ENCODE measurements at places on chromosomes 1 and 21.

GRCh38 chr21:39809936-39810335 lies 57.3 kb upstream of the PCP4 start:
- DNase-seq = no peak

DNA sequence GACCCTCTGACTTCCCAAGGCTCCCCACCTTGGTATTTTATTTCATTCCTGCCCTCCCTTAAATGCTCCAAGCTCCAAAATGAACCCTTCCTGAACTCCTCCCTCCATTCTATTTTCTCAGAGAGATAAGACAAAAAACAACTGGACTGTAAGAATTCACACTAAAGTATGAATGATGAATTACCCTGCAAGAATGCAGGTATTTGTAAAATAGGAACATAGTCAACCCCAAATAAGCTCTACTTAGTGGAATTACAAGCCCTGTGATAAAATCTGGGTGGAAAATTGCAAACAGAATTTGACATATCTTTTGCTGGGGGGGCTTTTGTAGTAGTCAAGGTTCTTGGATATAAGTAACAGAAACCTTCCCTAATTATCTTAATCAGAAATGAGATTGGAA lies 67.8 kb upstream of the GJA8 start:
- no peak for DNase-seq

- no peak for DNase-seq
Measured at GRCh38 chr1:159598196-159598595, 10.6 kb downstream of the APCS start.

DNA sequence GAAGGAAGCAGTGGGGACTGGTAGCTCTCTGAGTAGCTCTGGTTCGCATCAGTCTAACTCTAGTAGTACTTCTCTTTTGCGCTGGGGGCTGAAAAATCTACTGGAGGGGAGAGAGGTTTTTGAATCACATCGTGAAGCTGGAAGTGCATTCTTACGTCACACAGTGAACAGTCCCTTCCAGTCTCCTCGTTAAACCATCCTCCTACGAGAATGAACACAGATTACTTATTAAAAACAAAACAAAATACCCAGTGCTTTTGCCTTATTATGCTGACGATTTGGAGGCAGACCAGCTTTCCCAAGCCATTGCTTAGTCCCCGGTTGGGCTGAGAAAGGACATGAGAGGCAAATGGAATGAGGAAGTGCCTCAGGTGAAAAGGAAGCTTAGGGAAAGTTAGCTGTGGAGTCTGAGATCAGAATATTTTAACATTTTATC lies 16.1 kb downstream of the HUNK start:
- no peak for DNase-seq

GRCh38 chr1:154478639-154479038 lies 23.4 kb upstream of the TDRD10 start:
- no peak for DNase-seq

DNA sequence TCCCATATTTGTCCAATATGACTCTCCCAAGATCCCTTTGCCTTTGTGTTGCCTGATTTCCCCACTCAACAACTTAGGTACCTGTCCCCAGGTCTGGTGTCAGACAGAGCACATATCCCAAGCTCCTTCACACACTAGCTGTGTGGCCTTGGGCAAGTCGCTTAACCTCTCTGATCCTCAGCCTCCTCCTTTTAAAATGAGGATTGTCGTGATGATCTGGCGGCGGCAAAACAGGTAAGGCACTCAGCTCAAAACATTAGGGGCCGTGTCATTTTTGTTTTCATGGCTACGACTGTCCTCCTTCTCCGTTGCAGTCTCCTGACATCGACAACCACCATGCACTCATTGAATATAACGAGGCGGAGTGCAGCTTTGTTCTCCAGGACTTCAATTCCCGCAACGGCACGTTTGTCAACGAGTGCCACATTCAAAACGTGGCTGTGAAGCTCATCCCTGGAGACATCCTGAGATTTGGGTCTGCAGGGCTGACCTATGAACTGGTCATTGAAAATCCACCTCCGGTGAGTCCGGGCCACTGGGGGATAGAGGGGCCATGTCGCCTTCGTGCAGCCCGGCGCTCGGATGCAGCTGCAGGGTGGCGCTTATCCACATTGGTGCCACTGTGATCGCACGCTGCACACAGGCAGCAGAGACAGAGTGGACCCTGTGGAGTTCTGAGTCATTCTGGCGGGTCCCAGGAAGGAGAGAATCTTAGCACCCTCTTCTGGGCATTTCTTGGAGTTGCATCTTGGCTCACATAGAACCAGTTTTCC lies 25.2 kb downstream of the FHAD1 start:
- peak; percentile 39 for DNase-seq

GRCh38 chr1:111878649-111879048 lies 110.8 kb downstream of the KCND3 start:
- no peak for DNase-seq

- DNase-seq = no peak
Measured at GRCh38 chr1:156752843-156753482, 1.5 kb upstream of the HDGF start.

DNA sequence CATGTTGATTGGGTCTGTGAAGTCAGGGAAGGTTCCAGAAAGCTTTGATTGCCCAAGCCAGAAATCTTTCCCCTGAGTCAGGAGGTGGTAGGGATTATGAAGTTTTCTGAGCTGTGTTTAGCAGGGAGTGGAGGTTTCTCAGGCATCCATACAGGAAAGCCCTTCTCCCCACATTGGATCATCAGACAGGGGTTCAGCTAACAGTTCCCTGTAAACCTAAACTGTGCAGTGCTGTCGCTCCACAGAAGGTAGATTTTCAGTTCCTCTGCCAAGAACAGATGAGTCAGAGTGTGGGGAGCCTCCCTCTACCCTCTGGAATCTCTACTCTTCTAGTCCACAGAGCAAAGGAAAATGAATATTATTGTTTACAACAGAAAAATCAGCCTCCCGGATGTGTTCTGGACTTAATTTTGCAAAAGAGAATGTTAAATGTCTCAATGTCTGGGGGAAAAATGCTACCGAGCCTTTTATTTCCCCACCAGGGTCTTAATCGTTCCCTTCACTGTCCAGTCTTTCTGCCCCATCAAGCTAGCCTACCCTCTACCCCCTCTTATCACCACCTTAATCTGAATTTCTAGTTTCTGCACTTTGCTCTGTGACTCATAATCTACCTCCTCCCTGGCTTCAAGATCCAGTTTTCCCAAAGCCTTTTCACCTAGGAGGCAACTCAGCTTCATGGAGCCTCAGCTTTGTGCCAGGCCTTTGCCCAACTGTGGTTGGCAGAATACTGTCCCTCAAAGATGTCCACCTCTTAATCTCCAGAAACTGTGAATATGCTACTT lies 355.6 kb downstream of the PRDM2 start:
- no peak for DNase-seq

DNA sequence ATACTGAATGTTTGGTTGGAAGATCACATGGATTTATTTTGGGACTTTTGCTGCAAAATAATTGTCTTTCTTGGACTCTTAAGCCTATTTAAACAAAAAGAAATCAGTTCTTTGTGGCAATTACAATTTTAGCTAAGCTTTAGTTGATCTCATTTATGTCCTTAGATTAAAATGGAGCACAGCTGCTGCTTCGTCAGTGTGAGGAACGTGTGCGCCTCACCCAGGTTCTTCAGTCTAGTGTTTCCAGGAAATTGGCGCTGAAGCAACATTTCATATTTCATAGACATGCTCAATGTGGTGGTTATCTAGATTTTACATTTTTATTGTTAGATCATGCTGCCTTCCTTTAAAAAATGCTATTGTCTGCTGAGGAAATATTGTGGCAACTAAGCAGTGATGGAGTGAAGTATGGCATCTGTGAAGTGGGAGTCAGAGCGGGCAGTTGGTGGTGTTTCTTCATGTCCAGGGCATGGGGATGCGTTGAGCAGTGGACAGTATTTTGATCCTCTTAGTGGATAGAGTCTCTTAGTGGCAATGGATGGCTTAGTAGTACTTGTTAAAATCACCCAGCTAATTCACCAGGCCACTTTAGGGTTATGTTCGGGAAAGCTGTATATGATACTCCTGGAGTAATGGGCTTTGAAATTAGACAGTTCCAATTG lies 5.6 kb downstream of the DDI2 start:
- no peak for DNase-seq

DNA sequence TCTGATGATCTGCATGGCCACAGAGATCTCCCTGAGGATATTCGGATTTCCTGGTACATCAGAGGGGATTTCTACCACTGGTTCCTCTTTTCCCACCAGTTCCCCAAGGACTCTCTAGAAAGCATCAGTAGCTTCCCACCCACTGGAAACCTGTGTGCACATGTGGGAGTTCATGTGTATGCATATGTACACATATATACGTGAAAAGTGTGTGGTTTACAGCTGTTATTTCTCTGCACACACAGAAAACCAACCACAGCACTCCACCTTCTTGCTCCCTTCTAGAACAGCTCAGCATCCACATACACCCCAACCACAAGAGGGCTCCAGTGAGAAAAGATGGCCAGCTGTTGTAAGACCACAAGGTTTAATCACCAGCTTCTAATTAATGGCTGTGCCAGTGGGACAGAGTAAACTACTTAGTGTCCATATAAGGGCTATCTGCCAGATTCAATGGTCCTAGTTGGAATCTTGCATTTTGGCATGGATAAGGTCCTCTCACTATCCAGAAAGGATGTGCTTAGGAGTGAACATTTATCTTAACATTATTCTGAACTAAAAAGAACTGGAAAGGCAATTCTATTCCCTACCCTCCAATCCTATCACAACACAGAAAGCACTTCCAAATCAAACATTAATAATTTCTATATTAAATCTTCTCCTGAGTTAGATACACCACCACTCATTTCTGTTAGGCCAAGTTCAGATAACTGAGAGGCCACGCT lies 24.1 kb downstream of the GPR3 start:
- DNase-seq = peak; percentile 55

GRCh38 chr1:117137281-117137855 lies 15.8 kb upstream of the TRIM45 start:
- DNase-seq = no peak

- no peak for DNase-seq
Measured at GRCh38 chr1:52669696-52670095, 28.5 kb downstream of the COA7 start.

DNA sequence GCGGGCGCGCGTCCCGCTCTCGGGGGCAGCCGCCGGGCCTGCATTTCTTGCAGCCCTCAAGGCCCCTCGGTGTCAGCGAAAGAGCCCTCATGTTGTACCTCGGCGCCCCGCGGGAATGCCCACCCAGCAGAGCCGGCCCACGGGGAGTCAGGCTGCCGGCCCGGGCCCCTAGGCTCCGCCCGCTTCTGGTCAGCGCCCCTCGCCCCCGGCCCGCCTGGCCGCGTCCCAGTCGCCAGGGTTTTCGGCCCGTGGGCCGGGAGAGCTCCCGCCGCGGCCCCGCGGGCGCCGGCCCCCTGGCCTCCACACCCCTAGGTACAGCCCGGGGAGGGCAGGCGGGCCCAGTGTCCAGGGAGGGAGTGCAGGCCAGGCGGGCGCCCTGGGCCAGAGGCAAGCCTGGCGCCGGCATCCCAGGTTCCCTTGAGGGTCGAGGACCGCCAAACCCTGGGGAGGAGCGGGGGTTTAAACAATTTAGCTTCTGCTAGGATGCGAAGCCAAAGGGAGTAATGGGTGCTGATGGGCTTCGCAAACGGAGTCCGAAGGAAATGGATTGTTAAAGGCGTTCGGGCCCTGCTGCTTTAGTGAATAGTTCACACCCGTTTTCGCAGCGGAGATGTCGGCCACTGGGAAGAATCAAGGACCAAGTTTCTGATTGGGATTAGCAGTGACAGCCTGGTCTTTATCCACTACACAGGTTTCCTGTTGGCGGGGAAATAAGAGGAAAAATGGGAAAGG lies 486 bp upstream of the KCNA3 start:
- no peak for DNase-seq

DNA sequence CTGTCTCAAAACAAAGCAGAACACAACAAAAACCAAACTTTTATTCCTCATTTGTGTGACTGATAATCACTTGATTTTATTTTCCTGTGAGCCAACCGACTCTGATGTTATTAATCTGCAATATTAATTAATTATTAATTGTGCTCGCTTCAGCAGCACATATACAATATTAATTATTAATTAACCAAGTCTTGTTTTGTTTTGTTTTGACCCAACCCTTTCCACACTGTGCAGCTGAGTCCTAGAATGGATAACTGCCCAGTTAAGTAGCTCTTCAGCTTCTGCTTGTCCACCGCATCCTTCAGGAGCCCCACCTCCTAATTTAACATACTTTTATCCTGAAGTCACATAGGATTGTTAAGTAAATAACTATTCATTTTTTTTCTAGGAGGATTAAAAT lies 47.4 kb upstream of the EXO1 start:
- DNase-seq = no peak

DNA sequence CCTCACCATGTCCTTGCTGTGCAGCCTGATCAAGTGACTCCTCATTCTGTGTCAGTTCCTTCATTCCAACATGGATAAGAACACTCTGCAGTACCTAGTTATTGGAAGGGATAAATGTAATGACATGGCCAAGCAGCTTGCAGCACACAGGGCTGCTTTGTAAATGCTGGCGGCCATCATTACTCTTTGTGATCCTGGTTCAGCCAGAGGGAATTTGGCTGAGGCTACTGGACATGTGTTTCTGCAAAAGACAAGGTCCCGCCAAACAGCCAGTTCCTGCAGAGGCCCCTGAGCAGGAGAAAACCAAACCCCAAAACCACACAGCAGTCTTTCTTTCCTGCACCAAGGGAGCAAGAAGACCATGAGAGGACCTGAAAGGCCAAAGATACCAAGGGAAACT lies 495.8 kb downstream of the AJAP1 start:
- no peak for DNase-seq

All from activated CD4-positive, alpha-beta T cell treated with anti-CD3 and anti-CD28 coated beads, Interleukin-2, amount 50 U/mL, for 24 hours (primary cell).